Stimulated activated naive CD4-positive, alpha-beta T cell treated with Interleukin-2 at 50 U/mL for 16 hours (primary cell): ENCODE measurements at places on chromosomes 3 and 15.

GRCh38 chr3:88057630-88058305 is 1.0 kb downstream of the CGGBP1 start:
- no peak for DNase-seq

- no peak for DNase-seq
Measured at GRCh38 chr3:105866656-105867653, 1.9 kb downstream of the CBLB start.

DNA sequence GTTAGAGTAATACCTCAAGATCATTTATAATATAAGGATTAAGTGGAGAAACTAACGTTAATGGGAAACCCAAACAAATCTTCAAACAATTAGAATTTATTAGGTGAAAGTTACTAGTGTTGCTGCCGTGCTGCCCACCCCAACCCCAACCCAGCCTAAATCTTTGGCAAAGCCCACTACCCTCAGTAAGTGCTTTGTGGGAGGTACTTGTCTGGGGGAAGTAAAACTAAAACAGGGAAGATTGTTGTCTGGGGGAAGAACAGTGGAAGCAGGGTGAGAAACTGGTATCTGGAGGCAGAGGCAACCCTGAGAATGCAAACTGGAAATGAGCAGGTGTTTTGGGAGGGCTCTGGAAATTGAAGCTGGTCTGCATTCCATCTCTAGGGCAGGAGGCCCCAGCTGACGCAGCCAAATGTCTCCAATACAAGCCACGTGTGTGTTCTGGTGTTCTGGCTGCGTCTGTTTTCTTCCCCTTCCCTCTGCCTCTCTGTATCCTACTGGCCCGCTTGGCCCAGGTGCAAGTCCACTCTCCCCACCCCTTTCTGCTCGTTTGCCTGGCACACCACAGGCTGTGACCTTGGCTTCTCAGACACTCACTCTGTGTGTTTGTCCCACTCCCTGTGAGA is 32.7 kb downstream of the FEM1B start:
- no peak for DNase-seq

DNA sequence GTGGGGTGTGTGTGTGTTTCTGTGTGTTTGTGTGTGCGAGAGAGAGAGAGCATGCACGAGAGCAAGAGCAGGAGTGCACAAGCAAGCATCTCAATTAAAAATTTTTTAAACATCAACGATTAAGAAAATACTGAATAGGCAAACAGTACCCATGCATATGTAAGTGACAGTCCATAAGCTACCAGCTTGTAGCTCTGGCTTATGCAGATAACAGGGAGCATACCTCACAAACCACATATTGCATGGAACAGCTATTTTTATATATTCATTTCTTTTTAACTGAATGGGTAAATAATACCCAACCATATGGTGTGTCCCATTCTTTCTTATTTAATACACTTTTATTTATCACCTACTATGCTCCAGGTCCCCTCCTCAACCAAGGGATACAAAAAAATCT is 234.5 kb downstream of the KBTBD8 start:
- no peak for DNase-seq

DNA sequence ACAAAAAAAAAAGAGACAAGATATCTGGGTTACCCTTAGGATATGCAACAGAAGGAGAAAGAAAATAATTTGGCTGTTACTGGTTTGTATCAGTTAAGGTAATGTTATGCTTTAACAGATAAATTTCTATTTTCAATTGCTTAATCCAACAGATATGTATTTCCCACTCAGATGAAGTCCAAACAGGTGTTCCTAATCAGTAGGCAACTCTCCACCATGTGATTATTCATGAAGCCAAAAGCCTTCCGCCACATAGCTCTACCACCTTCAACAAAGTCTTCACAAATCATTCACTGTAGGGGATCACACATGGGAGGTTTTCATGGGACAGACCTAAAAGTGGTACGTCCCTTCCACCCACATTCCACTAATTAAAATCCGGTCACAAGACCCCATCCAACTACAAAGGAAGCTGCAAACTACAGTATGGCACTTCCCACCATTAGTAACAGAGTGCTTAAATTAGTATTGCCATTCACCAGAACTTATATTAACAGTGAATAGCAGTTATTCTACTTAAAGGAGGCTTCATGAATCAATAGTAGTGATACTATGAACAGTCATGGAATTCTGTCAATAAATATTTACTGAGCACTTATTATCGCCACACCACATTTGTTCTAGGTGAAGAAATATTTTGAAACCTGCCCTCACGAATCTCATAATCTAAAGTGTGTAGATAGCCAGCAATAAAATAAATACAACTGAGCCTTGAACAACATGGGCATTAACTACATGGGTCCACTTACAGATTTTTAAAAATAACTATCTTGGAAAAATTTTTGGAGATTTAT is 66.5 kb downstream of the SFMBT1 start:
- no peak for DNase-seq

GRCh38 chr3:188408831-188409230 is 254.9 kb downstream of the LPP start:
- no peak for DNase-seq

DNA sequence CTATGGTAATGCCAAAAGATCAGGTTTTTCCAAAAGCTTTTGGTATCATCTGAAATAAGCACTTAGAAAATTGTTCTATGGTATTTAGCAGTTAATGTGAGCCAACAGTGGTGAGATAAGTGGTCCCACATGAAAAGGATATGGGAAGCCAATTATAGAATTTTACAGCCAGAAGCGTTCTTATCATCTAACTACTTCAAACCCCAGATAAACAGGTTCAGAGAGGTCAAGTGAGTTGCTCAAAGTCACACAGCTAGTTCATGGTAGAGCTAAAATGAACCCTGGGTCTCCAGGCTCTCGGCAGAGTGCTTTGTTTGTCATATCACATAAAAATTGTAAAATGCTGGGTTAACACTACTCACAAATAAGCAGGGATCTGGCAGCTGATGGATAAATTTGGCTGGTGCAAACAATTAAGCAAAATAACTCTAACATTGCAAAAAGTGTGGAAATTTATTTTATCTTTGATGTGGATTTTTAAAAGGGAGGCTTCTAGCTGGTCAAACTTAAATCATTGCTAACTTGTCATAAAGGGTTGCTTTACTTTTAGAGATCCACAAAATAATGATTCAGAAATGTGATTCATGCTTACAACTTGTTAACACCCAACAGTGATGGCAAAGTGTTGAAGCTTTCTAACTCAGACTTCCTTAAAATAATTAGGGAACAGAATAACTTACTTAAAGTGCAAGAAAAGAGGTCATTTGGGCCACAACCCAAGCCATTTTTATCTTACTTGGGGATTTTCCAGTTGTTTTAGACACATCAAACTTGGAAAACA is 202.8 kb upstream of the TBC1D5 start:
- DNase-seq: no peak

DNA sequence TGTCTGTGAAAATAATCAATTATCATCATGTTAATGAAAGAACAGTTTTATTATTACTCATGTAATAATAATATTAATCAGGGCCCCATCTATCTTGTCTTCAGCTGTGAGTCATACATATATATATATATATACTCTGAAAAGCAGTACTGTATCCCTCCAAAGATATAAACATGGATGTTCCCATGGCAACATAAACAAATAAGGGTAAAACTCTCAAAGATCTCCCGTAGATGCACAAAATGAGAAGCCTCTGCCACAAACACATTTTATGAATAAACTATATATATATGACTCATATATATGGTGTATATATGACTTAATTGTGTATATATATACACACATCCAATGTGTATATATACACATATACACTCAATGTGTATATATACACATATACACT is 163.8 kb upstream of the ARHGEF26 start:
- no peak for DNase-seq

DNA sequence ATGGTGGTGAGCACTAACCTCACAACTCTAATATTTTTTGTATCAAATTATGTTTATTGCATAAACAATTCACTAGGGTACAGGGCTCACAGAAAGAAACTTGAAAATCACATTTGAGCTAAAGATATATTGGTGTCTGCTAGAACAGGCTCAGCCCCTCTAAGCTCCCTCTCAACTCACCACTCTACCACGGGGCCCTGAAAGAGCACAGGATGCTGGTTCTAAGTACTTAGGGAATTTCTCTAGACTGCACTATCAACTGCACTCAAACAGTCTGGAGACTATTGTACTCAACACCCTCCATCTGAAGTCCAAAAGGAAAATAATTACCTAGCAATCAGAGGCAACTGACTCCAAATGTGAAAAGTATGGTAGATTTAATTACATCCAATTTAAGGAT is 98.7 kb upstream of the STRIT1 start:
- no peak for DNase-seq

DNA sequence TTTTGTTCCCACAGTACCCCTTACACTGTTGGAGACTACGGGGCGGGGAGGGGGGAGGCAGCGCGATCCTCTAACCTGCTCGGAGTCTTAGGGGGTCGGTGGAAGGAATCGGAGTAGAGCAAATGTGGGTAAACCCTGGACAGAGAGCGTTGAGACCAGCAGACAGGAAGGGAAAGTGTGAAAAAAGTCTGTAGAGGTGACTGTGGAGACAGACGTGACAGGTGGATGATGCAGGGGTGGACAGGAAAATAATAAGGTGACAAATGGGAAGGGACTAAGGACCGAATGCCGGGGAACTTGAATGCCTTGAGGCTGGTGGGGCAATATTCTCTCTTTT is 424 bp downstream of the EAF2 start:
- DNase-seq: no peak

- no peak for DNase-seq
Measured at GRCh38 chr3:55000546-55000945, 72.7 kb upstream of the LRTM1 start.

- DNase-seq: no peak
Measured at GRCh38 chr3:177141471-177141870, 55.8 kb downstream of the TBL1XR1 start.

DNA sequence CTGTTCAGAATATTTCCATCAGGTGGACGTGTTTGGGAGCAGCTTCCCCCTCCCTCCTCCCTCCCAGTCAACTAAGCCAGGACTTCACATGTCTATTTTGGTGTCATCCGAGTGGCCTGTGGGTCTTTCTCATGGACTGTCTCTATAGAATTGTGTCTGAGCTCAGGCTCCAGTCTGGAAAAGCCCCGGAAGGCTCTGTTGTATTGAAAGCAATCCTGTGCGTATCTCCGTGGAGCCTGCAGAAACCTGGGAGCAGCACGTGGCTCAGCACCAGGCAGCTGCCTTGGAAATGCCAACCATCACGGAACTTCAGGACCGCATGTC is 25.2 kb downstream of the COLQ start:
- no peak for DNase-seq

GRCh38 chr3:156760333-156760732 is 65.8 kb upstream of the LEKR1 start:
- no peak for DNase-seq

- no peak for DNase-seq
Measured at GRCh38 chr3:133576169-133576568, 2.7 kb downstream of the CDV3 start.

- no peak for DNase-seq
Measured at GRCh38 chr3:28301688-28302087, 46.8 kb upstream of the ZCWPW2 start.

DNA sequence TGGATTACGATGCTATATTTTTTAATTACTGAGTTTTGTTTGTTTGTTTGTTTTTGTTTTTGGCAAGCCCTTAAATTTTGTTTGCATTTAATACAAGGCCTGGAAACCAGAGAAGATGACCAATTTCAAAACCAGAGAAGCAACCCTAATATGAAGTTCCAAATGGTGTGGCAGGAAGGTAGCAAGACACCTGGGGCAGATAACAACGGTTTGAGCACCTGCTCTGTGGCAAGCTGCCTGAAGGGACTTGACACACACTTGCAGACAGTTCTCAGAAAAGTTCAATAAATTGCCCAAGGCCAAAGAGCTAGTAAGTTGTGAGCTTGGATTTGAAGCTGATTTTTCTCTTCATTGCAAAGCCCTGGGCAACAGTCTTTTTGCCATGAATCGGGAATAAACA is 151.2 kb upstream of the UBE2E1 start:
- no peak for DNase-seq

GRCh38 chr15:39472621-39473297 is 108.1 kb upstream of the THBS1 start:
- DNase-seq: no peak

- DNase-seq: no peak
Measured at GRCh38 chr3:72009851-72010443, 225.0 kb upstream of the PROK2 start.

DNA sequence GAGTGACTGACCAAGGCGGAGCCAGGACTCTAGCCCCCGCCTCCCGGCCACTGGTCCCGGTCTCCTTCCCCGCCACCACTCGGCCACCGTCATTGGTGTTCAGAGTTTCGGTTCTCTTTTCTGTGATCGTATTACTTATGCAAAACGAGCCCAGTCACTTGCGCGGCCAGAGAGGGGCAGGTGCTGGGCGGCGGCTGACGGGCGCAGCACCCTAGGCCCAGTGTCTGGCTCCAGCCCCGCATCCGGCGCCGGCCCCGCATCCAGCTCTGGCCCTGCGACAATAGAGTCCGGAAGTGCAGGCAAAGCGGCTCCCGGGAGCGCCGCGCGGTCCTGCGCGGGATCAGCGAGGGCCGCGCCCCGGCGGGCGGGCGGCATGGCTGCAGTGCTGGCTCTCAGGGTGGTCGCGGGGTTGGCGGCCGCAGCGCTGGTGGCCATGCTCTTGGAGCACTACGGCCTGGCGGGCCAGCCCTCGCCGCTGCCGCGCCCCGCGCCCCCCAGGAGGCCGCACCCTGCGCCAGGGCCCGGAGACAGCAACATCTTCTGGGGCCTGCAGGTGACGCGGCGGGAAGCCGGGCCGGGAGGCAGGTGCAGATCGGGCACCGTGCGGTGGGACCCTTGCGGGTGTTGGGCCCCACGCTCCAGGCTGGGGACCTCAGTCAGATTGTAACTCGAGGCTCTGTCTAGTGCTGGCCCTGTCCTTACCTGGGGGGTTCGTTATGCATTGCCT is at the start of gene TMEM62:
TMEM62 (plus strand) TSS at position 157 of the 727 bp plus-strand sequence; CDS start at position 374, 217 bp downstream.
- DNase-seq: peak; percentile 51

DNA sequence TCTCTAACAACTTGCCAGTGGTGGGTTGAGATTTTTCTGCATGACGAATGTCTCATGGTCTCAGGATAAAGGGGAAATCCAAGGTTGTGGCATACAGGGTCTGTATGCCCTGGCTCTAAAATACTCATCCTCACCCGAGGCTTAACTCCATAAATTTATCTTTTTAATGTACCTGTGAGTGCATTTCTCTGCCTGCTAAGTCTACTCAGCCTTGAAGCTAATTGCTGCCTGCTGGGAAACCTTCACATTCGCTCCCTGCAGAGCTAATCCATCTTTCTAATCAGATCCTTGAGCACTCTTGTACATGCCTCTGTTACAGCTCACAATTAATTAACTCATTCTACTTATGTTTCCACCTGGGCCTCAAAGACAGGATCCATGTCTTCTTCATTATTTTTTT is 93.8 kb downstream of the CMSS1 start:
- DNase-seq: no peak

DNA sequence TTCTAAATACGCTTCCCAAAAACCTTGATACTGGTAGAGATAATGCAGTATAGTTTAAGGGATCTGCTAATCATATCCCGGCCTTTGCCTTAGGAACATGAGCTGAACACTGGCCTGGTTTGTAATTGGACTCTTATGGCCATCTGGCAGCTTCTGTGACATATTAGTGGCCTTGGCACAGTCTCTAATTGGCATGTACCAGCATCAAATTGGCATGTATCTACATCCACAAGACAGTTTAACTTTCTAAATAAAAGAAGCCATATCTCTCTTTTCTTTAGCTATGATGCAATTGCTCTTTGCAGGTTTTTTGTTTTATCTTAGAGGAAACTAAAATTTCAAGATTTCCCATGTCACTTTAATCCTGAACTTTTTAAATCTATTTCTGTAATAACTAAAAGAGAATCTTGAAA is 44.6 kb upstream of the FILIP1L start:
- no peak for DNase-seq

- DNase-seq: no peak
Measured at GRCh38 chr3:134867277-134867676, 72.2 kb downstream of the EPHB1 start.

GRCh38 chr3:49411535-49411967 is 225 bp downstream of the RHOA start:
- peak; percentile 53 for DNase-seq
